ENCODE measurements at places on chromosomes 1 and 21.

DNA sequence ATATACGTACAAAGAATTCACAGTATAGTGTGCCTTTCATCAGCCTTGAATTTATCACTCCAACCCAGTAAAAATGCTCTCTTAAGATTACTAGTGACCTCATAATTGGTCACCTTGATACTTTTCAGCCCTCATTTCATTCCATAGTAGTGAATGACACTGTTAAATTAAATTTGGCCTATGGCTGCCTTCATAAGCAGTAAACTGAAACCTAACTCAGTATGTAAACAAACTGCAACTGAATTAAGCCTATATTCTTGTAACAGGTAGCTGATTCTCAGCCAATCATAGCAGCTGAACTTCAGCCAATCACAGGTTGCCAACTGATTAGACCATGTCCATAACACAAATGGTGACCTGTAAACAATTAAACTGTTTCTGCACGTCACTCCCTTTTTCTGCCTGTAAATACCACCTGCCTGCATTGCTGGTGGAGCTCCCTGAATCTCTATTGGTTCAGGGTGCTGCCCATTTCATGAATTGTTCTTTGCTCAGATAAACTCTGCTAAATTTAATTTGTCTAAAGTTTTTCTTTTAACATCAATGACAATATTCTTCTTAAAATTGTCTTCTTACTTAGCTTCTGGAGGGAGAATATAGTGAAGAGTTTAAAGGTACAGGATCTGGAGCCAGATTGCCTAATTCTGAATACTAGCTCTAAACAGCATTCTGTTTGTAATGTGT, 24.0 kb upstream of the CAMSAP2 start:
- DNase-seq: no peak

- no peak for DNase-seq
These were observed 20.1 kb upstream of the SELENON start for GRCh38 chr1:25779894-25780293.

DNA sequence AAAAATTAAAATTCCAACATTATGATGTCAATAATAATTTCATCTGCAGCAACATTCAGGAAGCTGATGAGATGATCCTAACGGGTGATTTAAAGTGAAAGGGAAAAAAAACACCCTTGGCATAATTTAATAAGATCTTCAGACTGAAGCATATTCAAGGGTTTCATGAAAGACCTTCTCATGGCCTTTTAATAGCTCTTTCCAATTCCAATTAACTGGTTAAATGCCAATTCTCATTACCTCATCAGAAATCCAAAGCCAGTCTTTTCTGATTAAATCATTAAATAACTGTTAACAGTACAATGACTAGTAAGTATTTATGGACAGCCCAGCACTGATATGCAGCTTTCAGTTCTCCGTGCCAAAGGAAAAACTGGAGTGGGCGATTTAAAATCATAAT, 407.5 kb downstream of the SMYD3 start:
- no peak for DNase-seq

DNA sequence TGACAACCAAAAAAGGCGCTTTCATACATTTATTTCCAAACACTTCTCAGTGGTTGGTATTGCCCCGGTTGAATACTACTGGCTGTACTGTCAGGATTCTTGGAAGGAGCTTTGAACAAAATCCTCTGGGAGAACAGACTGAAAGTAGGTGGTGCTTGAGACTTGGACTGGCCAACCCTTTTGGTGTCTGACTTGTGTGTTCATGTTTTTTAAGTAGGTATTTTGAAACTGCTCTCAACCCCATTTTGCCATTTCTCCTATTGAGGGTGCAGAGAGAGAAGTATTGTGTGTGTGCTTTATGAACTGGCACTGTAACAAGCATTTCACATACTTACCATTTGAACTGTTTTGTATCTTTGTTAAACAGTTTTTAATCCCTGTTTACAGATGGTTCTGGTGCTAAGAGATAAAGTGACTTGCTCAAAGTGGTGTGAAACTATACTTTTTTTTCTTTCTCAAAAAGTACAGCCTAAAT, 21.2 kb downstream of the ARID1A start:
- no peak for DNase-seq

- no peak for DNase-seq
These were observed 4.1 kb downstream of the ABCD3 start for GRCh38 chr1:94422115-94422820.

DNA sequence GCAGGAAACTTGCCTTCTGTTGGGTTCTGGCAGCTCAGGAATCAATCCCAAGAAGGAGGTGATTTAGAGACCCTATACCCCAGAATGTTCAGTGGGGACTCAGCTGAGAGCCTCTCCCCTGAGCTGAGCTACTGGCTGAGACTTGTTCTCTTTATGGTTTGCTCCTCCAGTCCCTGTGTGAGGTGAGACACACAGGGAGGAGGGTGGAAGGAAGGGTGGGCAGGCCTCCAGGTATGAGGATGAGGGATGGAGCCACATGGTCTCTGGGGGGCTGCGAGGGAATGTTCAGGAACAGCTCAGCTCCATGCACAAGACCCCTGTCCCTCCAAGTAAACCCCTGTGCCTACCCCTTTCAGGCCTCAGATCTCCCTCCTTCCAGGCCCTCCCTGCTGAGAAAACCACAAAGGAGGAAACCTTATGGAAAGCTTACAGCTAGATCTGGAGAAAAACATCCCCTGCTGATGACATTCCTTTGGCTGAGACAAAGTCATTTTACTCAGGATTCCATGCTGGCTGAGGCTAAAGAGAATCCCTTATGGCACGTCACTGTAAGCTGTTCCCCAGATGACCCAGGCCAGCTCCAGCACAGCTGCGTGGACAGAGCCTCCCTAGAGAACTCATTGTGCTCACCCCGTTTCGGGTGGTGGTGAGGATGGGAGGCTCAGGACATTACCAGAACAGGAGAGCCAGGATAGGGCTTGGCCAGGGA, 91.5 kb upstream of the IPO9 start:
- DNase-seq: no peak

DNA sequence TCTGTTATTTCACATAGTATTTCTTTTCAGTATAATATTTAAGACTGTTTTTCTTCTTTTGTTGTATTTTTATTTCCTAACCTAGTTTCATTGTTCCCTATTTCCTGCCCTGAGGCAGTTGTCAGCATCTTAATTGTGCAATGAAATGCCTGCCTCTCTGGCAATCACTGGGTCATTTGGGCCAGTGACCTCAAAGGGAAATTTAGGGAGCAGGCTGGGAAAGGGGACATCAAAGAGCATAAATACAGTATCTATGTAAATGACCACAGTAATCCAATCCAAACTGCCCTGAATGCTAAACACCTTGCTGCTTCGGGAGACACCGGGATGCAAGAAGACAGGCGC, 147.8 kb downstream of the TLR5 start:
- no peak for DNase-seq
